ENCODE measurements at places on chromosomes 16 and 17.

DNA sequence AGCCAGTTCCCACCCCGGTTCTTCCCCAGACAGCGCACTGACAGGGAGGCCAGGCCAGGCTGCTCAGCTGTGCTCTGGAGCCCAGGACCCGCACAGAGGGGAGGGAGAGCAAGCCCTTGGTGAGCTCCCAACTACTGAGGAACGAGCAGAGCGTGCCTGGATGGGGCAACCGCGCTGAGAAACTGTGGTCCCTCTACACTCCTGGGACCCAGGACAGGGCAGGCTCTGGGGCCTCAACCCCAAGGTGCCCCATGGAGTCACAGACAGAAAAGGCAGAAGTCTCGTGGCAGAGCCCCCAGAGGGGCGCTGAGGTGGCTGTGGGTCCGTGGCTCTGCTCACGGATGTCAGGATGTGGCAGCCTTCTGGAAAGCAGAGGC, 16.3 kb downstream of the SLX4 start:
- no peak for DNase-seq

DNA sequence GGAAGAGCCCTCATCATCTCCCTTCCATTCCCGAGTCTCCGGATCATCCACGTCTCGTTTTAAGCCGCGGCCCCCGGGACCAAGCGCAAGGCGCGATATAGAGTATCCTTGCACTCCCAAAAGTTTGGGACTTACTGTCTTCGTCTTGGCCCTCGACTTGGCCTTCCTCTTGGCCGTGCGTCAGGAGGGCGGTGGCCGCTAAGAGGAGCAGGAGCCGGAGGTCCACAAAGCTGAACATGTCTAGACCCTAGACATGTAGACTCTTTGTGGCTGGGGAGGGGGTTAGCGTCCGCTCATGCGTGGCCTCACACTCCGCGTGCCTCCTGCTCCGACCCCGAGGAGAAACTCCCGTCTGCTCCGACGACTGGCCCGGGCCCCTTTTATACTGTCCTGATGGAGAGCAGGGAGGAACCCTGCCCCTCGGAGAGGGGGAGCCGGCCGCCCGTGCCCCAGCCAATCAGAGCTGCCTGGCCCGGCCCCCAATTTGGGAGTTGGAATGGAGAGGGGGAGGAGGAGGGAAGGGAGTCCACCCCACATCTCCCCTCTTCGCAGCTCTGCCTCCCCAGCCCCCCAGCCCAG, at the start of gene COL1A1:
COL1A1 (minus strand) TSS at position 356 of the 579 bp plus-strand sequence; CDS start at position 238, 118 bp downstream.
- no peak for DNase-seq

GRCh38 chr17:43588121-43588520, 42.0 kb upstream of the ETV4 start:
- DNase-seq: no peak

GRCh38 chr17:81712468-81713003, 452 bp downstream of the SLC25A10 start:
- no peak for DNase-seq

- no peak for DNase-seq
These were observed 37.6 kb downstream of the MGAT5B start for GRCh38 chr17:76905836-76906235.

DNA sequence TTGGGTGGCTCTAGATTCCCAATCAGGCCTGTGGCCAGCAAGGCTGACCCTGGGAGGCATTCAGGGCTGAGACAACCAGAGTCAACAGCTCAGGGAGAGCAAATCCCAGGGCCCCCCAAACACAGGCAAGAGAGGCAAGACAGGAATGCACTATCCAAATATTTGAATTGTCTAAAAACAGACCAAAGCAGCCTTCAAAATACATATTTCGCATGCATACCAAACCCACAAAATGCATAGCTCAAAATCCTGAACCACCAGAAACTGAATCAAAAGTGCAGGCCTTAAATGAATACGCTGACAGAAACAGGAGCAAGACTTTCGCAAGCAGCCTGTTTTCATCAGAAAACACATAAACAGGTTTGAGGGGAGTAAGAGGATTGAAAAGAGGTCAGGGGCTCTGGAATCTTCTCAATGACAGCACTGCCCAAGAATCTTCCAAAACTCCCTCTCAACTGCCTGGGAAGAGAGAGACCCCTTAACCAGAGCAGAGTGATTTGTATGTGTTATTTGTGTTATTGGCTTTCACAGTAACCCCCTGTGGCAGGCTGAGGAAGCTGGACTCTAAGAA, 213.6 kb upstream of the CDH5 start:
- no peak for DNase-seq

DNA sequence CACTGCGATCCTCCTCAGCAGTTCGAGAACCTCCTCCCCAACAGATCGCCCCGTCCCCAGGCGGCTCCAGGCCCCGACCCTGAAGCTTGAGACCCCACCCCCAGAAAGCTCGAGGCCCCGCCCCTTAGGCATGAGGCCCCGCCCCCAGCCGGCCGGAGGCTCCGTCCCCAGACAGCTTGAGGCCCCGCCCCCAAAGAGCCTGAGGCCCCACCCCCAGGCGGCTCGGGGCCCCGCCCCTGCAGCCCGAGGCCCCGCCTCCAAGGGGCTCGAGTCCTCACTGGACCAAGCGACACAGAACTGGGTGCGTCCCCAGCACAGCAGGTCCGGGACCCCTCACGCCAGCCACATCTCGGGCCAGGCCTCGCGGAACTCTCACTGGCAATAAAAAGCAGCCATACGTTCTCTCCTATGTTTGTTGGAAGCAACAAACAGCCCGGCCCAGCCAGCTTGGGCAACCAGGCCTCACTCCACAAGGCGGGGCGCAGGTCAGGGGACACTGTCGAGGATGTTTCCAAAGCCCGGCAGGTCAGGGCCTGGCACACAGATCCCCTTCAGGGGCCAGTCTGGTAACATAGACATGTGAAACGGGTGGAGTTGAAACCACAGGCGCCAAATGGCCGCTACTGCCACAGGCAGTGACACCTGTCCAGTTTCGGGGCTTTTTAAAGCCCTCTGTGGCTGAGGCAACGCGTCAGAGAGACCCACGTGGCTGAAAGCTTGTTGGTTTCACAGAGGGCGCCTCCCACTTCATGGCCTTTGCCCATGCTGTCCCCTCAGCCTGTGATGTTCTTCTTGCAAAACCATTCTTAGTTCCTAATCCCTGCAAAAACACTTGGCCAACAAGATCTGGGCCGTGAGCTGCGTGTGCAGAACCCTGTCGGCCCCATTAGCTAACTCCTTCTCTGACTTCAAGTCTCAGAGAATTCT, 224.2 kb downstream of the PARN start:
- DNase-seq: peak; percentile 83

DNA sequence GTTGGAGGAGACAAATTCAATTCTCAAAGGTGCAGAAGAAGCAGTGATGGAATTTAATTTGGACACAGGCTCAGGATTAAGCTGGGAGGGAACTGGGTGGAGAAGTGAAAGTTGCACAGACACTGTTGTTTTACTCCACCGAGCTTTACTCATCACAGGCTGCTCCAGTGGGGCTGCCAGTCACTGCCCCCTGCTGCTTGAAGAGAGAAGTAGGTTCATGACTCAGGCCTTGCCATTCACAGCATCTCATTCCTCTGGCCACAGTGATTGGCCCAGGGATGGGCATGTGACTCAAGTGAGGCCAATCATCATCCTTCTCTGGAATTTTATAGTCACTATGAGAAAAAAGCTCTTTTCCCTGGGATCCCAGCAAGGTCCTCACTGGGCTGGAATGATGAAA, 11.8 kb downstream of the GNAO1 start:
- no peak for DNase-seq

DNA sequence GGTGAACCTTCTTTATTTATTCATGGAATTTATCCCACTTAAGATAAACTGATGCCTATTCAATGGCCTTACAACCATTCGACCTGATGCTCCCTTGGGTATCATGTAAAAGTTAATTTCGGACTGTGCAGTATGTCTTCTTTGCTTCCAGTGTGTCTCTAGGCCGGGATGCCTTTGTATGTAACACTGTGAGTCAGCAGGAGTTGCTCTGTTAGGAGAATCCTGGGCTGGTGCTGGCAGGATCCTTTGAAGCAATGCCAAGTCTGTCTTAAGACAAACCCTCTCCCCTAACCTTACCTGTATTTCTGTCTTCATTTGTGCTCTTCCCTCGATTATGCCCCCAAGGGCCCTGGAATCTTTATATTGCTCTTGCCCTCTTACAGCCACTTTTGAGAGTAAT, 37.9 kb upstream of the ABCA8 start:
- no peak for DNase-seq

DNA sequence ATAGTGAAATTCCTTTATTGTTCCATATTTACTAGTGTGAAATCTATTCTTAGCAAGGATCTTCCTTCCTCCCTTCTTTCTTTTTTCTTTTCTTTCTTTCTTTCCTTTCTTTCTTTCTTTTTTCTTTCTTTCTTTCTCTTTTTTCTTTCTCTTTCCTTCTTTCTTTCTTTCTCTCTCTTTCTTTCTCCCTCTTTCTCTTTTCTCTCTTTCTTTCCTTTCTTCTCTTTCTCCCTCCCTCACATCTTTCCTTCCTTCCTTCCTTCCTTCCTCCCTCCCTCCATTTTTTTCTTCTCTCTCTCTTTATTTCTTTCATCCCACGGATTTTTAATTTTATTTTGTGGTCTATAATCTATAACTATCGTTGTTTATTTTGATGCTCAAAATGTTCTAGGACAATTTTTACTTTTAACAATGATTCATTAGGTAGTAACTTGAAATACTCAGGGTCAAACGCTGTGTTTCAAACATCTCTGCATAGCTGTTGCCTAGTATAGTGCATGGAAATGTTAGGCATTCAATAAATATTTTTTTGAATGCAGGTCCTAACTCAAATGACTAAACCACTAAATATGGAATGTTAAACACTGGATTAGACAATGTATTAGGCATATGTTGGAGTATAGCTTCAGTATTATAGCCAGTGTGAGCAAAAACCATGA, 178.3 kb downstream of the MAP2K6 start:
- DNase-seq: no peak

DNA sequence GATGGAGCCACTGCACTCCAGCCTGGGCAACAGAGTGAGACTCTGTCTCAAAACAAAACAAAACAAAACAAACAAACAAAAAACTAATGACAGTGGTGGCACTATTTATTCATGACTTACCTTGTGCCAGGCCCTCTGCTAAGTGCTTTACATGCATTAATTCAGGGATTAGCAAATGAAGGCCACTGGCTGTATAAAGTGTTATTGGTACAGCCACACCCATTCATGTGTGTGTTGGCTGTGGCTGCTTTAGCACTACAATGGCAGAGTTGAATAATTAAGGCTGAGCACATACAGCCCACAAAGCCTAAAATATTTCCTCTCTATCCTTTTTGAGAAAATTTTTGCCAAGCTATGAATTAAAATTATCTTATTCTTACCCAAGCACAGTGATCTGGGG, 531.8 kb upstream of the CDH5 start:
- DNase-seq: no peak

- DNase-seq: no peak
These were observed 446.1 kb downstream of the SOX9 start for GRCh38 chr17:72566671-72567484.

- no peak for DNase-seq
These were observed 497 bp downstream of the CES1 start for GRCh38 chr16:55832425-55832772.

GRCh38 chr17:82241183-82241925, 12.5 kb downstream of the SLC16A3 start:
- DNase-seq: no peak

GRCh38 chr16:88812513-88813268, 963 bp upstream of the APRT start:
- no peak for DNase-seq

GRCh38 chr16:54623636-54624035, 307.0 kb upstream of the IRX5 start:
- DNase-seq: no peak

DNA sequence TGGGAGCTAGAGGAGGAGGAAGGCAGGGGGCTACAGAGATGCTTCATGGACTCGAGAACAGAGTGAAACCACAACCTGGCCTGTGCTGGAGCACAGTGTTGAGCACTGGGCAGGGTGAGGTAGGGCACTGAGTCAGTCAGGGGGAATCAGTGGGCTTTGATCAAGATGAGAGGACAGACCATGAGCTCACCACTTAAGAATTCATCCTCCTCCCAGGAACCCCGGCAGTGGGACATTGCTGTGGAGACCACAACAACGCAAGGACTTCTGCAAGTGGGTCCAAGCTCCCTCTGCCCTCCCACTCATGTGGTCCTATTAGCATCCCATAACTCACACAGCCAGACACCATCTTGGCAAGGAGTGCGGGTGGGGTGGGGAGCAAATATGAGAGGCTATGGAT, 1.7 kb upstream of the CES5A start:
- DNase-seq: no peak

GRCh38 chr16:4384509-4384942, 12.9 kb downstream of the VASN start:
- no peak for DNase-seq

GRCh38 chr16:75319513-75320411, 68.3 kb upstream of the BCAR1 start:
- no peak for DNase-seq

GRCh38 chr16:85611194-85611443, 2.0 kb upstream of the GSE1 start:
- DNase-seq: no peak

DNA sequence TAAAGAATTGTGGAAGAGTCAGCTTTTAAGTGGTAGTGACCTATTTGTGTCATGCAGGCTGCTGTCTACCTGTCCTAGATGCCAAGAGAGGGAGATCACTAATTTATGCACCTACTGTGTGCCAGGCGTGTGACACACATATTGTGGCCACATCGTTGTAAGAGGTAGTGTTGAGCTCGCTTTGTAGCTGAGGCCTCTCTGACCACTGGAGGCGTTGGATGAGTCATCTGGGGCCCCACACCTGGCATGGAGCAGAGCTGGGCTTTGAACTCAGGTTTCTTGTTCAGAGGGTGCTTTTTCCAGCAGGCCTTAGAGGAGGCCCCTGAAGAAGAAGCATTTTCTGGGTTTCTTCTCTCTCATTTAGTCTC, 52.3 kb upstream of the LGALS9 start:
- no peak for DNase-seq

Measured in ecto neural progenitor cell (in vitro differentiated cells).